ENCODE measurements at places on chromosomes 3 and 15.

DNA sequence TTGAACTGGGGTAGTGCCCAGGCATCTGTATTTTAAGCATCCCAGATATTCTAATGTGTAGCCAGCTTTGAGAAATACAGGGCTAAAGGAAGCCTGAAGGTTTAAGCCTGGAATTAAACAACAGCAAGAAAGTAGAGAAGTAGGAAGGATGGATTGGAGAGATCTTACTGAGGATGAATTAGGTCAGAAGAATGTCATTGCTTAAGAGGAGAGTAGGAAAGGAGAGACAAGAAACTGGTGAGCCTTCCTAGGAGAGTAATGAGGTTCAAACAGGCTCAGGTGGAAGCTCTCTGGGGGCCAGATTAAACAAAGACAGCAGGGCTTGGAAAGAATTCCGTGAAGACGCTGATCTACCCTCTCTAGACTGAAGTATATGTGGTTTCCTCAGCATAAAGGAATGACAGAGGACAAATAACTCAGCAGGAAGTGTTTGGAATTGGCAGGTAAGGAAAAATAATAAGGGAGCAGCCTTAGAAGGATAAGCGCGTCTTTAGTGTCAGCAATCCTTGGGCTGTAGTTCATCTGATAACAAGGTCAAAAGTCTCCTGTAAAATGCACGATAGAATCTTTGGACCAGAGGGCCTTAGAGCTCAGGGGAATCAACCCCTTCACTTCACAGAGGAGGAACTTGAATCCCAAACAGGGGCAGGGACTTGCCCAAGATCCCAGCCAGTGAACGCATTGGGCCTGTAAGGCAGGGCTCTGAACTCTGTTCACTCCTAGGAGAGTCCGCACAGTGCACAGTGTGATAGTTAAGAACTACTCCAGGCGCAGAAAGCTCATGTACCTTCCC, 90.9 kb downstream of the TP63 start:
- no peak for DNase-seq

GRCh38 chr3:56980243-56980642, 80.2 kb upstream of the SPATA12 start:
- DNase-seq, result no peak

DNA sequence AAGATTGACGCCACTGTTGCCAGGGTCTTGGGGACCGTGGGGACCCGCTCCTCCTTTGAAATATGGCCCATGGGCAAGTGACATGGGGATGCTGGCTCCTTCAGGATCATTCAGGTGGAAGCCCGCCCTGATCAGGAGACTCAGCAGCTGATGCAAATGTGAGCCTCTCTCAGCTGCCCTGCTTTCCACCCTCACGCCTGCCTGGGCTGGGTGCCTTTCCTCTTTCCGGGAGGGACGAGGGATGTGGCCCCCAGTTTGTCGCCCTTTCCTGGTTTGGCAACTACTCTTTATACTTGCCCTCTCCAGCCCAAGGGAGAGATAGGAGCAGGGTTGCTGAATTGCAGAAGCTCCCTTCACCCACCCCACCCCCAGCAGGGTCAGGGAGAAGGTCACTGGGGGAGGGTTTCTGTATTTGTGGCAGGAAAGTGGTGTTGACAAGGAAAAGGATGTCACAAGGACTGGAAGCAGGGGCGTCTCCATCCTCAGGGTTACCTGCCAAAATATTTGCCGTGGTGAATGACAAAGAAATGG, 21.8 kb downstream of the DNASE1L3 start:
- no peak for DNase-seq

GRCh38 chr3:195201295-195201694, 69.7 kb downstream of the XXYLT1 start:
- DNase-seq, result no peak

- DNase-seq, result no peak
Measured at GRCh38 chr3:56781762-56782161, 20.0 kb downstream of the ARHGEF3 start.

DNA sequence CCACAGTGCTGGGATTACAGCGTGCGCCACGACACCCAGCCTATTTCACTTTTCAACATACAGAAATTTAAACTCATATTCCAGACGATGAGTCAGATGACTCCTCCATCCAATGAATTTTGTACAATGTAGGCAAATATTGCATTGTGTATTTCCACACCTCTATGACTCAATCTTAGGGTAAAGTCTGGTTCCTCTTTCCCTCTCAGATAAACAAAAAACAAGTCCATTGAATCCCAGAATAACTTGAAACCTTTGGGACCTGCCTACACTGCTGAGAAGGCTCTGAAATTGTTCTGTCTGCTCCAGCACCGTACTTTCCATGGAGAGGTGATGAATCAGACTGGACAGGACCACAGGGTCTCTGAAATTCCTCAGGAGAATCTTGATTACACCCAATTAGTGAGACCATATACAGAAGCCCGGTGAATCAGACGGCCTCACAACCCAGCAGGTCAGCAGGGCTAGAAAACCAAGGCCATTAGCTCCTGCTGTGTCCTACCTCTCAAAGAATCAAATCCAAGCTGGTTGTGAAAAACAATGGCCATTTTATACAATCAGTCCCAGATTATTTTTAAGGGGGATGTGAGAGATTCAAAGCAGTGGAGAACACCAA, 112.6 kb downstream of the ERC2 start:
- DNase-seq, result no peak
